ENCODE measurements at places on chromosomes 7 and 10. TPM values are rescaled to one million over a fixed set of nuclear protein-coding genes. Genes with fewer than 3 reads are reported as not detected.
A peak's percentile ranks its signal among the peaks of the same experiment; 100 is the strongest.

GRCh38 chr7:13327669-13328068, 640.2 kb downstream of the ARL4A start:
- no peaks in the 10 kb centered on the region for H3K27me3 ChIP-seq
- no peak overlapping the region for H3K4me3 ChIP-seq
- no peaks in the 10 kb centered on the region for H3K4me1 ChIP-seq
- no peak overlapping the region for H3K27ac ChIP-seq
- H3K36me3 ChIP-seq: no peaks in the 10 kb centered on the region

GRCh38 chr7:26625286-26625685, 239.1 kb downstream of the SKAP2 start:
- H3K36me3 ChIP-seq: no peaks in the 10 kb centered on the region
- H3K4me1 ChIP-seq: no peaks in the 10 kb centered on the region
- no peak overlapping the region for H3K27ac ChIP-seq
- DNase-seq: peak; percentile 30
- no peaks in the 10 kb centered on the region for H3K27me3 ChIP-seq

DNA sequence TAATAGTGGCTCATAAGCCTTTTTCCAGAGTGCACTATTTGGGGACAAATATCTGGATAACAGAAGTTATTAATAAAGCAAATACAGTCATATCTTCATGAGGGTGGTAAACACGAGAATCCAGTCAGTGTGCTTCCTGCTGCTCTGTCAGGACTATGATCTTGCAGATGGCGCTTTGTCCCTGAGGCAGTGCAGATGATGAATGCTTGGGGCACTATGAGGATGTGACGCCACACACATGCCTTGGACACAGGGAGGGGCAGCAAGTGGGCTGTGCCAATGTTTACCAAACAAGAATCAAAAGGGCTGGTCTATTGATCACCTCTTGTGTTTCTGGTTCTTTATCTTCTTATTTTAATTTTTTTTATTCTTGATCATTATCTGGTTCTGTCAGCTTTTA, 79.8 kb downstream of the GAD2 start:
- no peaks in the 10 kb centered on the region for H3K27me3 ChIP-seq
- no peak overlapping the region for H3K27ac ChIP-seq
- H3K4me1 ChIP-seq: no peaks in the 10 kb centered on the region
- DNase-seq: no peak
- no peak overlapping the region for H3K4me3 ChIP-seq

DNA sequence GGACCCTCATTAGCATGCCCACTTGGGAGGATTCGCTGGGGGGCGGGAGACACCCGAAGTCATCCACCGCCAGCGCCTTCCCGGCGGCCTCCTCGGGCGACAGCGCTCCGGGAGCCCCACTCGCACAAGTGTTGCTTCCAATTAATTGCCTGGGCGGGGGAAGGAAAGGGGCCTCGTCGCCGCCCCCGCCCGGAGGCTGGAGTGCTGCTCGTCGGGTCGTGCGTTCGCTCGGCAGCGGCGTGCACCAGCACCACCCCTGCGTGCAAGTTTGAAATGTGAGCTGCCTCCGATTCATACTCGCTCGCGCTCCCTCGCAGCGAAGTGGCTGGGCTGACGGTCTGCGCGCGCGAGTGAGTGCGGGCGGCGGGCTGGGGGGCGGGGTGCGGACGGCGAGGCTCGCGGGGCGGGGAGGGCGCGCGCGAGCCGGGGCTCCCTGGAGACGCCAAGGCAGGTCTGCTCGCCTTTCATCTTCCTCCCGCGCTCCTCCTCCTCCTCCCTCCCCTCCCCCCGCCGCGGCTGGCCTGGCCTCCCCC, 104.6 kb upstream of the PPIF start:
- no peaks in the 10 kb centered on the region for H3K27me3 ChIP-seq
- no peaks in the 10 kb centered on the region for H3K36me3 ChIP-seq
- H3K4me3 ChIP-seq: peak overlapping the region; percentile 57

DNA sequence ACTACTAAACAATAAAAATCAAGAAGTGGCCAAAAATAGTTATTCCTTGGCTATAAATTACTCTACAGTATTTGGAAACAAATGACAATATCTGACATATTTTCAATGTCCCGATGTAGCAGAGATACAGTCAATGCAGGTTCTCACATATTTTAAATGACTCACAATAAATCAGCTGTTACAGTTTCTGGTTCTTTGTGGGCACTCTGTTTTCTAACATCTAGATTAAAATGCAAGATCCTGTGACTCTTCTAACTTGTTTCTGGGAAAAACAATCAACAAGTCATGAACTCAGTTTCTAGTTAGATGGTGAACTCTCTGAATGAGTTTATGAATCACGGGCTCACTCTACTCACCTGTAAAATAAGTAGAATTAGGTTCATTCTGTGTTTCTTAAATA, 849.6 kb upstream of the MBL2 start:
- no peak overlapping the region for H3K27ac ChIP-seq
- H3K27me3 ChIP-seq: no peaks in the 10 kb centered on the region
- H3K4me3 ChIP-seq: no peak overlapping the region

GRCh38 chr10:73771722-73772280, 10.0 kb upstream of the CHCHD1 start:
- peak overlapping the region; percentile 75 for H3K4me3 ChIP-seq
- H3K27ac ChIP-seq: peak overlapping the region; percentile 99
- DNase-seq: peak; percentile 81
- H3K27me3 ChIP-seq: no peaks in the 10 kb centered on the region
- peaks cover 75% of the 10 kb centered on the region for H3K36me3 ChIP-seq

The ELFN1 gene
- 3.5 TPM for total RNA-seq

The ANK3 gene
- total RNA-seq: 76.5 TPM

GRCh38 chr10:20100171-20100570, 283.9 kb downstream of the PLXDC2 start:
- H3K4me3 ChIP-seq: no peak overlapping the region
- H3K27ac ChIP-seq: peak overlapping the region; percentile 26
- no peaks in the 10 kb centered on the region for H3K27me3 ChIP-seq
- H3K4me1 ChIP-seq: no peaks in the 10 kb centered on the region
- DNase-seq: no peak

The PLAC9 gene
- total RNA-seq: 1.8 TPM

The GIMAP2 gene
- total RNA-seq: 85.4 TPM

All from spleen (tissue), 13 donors.